Stimulated activated CD4-positive, alpha-beta T cell treated with anti-CD3 and anti-CD28 coated beads, TNF-alpha, amount 100 ng/mL, for 1 hour (primary cell): ENCODE measurements at places on chromosomes 11 and 22.

DNA sequence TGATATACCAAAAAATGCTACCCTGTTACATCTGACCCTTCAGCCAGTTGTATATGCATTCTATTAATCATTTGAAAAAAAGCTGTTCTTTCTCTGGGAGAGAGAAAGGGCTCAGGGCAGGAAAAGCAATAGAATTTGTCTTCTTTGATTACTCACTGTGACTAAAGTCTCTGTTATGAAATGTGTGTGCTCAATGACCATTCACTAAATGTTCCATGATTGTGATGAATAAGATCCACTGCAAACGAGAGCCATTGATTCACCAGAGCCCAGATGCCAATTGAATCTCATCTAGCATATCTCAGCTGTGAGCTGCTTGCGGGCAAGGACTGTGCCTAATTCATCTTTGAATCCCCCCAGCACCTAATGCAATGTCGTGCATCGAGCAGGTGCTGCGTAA, 184.3 kb downstream of the OPCML start:
- no peak for DNase-seq

GRCh38 chr11:130766650-130767565, 149.4 kb downstream of the SNX19 start:
- no peak for DNase-seq

- DNase-seq = no peak
Observed at GRCh38 chr11:3604167-3604566, 37.6 kb downstream of the ART5 start.

DNA sequence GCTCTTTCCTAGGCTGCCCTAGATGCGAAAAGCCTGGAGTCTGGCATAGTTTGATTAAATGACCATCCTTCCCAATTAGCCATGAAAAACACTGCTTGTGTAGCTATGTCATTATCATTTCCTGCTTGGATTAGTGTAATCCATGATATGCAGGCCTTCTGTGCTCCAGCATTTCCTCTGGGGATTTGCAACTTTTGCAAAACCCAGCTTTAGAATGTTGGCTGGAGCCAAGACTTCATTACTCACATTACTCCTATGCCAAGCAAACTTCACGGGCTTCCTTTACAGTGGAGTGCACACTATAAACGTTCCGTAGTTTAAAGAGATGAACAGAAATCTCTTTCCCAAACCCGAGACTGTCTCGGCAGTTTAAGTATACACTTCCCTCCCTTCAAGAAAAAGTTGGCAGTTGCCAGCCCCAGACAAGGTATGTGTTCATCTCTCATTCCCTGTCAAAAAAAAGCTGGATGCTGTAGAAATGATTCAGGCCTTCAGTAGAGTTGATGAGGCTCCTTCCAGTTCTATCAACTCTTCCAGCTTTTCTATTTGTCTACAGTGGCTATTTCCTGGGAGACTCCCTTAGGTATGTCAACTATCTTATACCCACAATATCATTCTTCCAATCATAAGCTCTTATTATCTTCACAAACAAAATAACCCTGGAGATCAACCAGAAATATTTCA, 180.0 kb downstream of the MAML2 start:
- DNase-seq = no peak

DNA sequence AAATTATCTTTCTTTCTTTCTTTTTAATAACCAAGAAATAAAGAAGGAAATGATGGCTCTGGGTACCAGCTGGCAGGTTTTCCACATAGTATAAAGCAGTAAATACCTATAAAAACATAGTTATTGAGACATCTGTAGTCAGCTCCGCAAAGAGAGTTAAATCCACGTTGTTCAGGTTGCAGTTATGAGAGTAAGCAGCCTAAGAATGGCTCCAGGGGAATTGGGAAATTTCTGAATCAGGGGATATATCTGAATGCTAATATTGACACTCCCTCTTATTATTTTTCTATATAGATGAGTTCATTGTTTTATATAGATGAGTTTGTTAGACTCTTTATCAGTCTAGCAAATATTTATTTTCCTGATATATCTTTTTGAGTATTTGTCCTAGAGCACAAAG, 322.0 kb upstream of the LRRC4C start:
- no peak for DNase-seq

GRCh38 chr11:17275400-17276235, 921 bp upstream of the NUCB2 start:
- DNase-seq = no peak

GRCh38 chr11:35139722-35140282, 831 bp downstream of the CD44 start:
- DNase-seq = no peak

GRCh38 chr11:116421529-116422185, 351.1 kb downstream of the BUD13 start:
- DNase-seq = no peak

DNA sequence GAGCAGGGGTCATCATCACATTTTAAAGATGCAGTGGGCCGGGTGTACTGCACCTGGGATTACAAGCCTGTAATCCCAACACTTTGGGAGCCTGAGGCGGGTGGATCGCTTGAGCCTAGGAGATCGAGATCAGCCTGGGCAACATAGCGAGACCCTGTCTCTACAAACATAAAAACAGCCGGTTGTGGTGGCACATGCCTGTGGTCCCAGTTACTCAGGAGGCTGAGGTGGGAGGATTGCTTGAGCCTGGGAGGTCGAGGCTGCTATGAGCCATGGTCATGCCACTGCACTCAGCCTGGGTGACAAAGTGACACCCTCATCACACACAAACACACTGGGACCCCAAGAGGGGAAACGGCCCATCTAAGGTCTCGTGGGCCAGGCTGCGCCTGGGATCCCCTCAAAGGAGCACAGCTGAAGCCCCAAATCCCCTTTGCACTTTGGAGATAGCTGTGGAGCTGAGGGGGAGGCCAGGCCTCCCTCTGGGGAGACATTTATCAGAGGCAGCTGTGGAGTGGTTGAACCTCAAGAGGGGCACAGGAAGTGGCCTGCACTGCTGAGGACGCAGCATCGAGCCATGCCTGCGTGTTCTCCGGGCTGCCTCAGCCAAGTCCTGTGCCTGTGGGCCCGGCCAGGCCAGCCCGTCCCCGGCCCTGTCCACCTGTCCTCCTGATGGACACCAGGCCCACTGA, 27.5 kb downstream of the OSBPL5 start:
- DNase-seq = no peak

DNA sequence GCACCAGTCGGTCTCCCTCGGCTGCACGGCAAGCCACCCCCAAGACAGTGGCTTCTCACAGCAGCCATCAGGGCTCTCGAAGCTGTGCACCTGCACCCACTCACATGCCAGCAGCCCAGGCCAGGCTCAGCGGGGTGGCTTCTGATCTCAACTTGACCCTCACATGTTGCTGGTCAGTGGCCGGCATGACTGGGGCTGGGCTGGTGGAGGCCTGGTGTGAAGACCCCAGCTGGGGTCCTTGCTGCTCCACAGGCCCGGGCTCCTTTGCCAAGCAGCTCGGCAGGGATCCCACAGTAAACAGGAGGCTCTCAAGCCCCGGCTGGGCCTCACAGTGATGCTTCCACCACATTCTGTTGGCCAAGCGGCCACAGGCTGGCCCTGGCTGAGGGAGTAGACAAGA, 128.2 kb downstream of the BRD1 start:
- no peak for DNase-seq

DNA sequence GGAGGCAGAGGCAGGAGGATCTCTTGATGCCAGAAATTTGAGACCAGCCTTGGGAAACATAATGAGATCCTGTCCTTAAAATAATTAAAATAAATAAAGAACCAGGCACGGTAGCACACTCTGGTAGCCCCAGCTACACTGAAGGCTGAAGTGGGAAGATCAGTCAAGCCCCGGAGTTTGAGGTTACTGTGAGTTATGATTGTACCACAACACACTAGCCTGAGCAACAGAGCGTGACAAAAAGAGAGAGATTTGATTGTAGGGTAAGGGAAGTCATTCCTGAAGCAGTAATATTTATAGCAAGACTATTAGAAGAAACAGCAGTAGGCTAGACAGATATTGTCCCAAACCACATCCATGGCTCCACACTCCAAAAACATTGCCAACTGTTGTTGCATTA, 1408.4 kb upstream of the TENM4 start:
- DNase-seq = no peak

DNA sequence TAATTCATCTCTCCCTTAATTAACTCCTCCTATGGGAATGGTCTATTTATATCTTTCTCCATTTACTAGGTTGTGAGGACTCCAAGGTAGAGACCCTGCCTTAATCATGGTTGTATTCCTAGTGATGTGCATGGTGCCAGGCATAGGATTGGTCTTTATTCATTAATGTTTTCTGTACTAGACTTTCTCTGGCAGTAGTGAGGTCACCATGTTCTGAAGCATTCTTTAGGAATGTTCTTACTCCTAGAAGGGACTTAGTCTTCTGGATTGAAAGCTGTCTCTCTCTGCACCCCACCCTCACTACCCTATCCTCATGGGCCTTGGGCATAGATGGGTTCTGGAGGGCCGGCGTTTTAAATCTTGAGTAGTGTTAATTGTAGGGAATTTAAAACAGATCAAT, 10.6 kb upstream of the INSC start:
- DNase-seq = no peak

GRCh38 chr11:69417699-69418085, 63.8 kb upstream of the LINC01488 start:
- no peak for DNase-seq

- no peak for DNase-seq
Observed at GRCh38 chr11:66548041-66548440, 1.3 kb downstream of the ACTN3 start.
